ENCODE measurements at places on chromosomes 2 and 18. TPM values are rescaled to one million over a fixed set of nuclear protein-coding genes. Genes with fewer than 3 reads are reported as not detected.

- H3K27me3 ChIP-seq = peaks cover 17% of the 10 kb centered on the region
- no peaks in the 10 kb centered on the region for H3K36me3 ChIP-seq
- H3K27ac ChIP-seq = no peak overlapping the region
- peaks cover 5% of the 10 kb centered on the region for H3K4me1 ChIP-seq
- no peak for DNase-seq
- H3K4me3 ChIP-seq = peak overlapping the region; percentile 11
These were observed 57.8 kb upstream of the TXNDC2 start for GRCh38 chr18:9827793-9828505.

- peaks cover 13% of the 10 kb centered on the region for H3K4me1 ChIP-seq
- H3K27ac ChIP-seq = no peak within 1 kb of the TSS
- peak within 1 kb of the TSS; percentile 68 for H3K4me3 ChIP-seq
- no peak for DNase-seq
- no peaks in the 10 kb centered on the region for H3K36me3 ChIP-seq
These were observed at the start of gene SPTBN1 for GRCh38 chr2:54455563-54456361. SPTBN1 (plus strand) TSS chr2:54456327; CDS start chr2:54526419, 70,092 bp downstream.

- peaks cover 68% of the 10 kb centered on the region for H3K27me3 ChIP-seq
- H3K36me3 ChIP-seq = peaks cover 6% of the 10 kb centered on the region
- no peak overlapping the region for H3K4me3 ChIP-seq
- no peak overlapping the region for H3K27ac ChIP-seq
These were observed 1.2 kb downstream of the ALK start for GRCh38 chr2:29920130-29920577.

DNA sequence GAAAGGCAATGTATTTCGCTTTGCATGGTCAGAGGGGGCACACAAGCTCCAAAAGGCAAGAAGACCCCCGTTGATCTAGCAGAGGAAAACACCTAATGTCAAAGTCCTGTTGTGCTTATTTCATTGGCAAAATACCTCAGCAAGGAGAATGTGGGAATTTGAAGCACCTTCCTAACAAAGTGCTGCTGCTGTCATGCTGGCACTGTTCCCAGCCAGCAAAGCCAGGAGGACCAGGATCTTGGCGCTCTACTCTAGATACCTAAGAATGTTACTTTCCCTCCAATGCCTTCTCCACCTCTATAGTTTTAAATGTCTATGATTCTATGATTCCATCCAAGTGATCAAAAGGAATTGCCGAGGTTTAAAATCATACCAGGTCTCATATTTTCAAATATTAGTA is 867.9 kb upstream of the POU3F3 start:
- peaks cover 4% of the 10 kb centered on the region for H3K36me3 ChIP-seq
- DNase-seq = no peak
- H3K27me3 ChIP-seq = no peaks in the 10 kb centered on the region
- H3K4me3 ChIP-seq = no peak overlapping the region
- H3K4me1 ChIP-seq = no peaks in the 10 kb centered on the region
- H3K27ac ChIP-seq = no peak overlapping the region

DNA sequence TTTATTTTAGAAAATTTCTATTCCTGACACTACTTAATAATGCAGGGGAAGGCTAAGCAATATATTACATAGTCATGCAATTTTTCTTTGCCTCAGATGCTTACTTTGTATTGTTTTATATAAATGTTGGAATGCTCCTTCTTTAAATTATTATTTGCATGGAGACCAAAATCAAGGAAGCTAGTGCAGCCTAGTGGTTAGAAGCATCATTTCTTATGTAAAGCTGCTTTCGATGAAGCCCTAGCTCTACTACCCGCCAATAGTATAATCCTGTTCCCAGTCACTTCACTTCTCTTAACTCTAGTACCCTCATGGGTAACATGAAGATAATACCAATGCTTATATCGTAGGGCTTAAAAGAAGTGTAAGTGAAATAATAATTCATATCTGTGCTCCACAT is 198.9 kb downstream of the LRATD1 start:
- H3K4me1 ChIP-seq = no peaks in the 10 kb centered on the region
- DNase-seq = no peak
- H3K27me3 ChIP-seq = no peaks in the 10 kb centered on the region

- peaks cover 5% of the 10 kb centered on the region for H3K36me3 ChIP-seq
- peaks cover 46% of the 10 kb centered on the region for H3K27me3 ChIP-seq
- H3K4me3 ChIP-seq = no peak overlapping the region
- peaks cover 4% of the 10 kb centered on the region for H3K4me1 ChIP-seq
- DNase-seq = no peak
These were observed 1.0 kb upstream of the LDLRAD4 start for GRCh38 chr18:13217466-13217961.

DNA sequence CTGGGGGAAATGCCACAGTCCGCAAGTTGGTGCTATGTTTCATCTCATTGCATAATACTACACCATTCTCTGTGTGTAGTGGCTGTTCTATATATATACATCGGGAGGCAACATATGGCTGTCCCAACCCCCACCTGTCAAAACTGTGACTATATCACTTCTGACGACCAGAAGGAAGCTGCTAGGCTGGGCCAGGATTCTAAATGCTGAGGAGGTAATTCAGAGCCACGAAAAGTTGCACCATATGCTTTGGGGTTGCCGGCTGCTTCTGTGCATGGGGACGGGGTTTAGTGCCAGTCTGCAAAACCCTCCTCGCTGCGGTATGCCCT is 117.3 kb downstream of the MSH2 start:
- H3K4me1 ChIP-seq = peaks cover 36% of the 10 kb centered on the region
- no peak for DNase-seq
- no peaks in the 10 kb centered on the region for H3K36me3 ChIP-seq

DNA sequence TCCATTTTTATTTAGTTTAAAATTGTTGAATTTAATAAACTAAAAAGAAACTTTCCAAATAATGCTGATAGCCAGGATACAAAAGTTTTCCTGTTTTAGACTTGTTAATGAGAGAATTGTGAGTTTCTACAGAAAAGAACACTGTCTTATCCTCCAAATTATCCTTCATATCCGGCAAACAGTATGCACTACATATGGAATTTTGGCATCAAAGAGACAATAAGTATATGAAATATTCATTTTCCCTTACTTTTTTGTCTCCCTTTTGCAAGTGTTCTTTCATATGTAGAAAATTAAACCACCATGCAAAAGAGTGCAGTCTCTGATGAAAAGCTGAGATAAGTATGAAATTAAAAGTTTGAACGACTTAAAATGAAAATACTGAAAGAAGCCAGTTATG is 159.4 kb downstream of the UBE2E3 start:
- H3K27me3 ChIP-seq = no peaks in the 10 kb centered on the region
- DNase-seq = no peak
- H3K4me3 ChIP-seq = peak overlapping the region; percentile 79
- no peak overlapping the region for H3K27ac ChIP-seq
- H3K4me1 ChIP-seq = peaks cover 61% of the 10 kb centered on the region

Gene COLEC12
- total RNA-seq = not detected

DNA sequence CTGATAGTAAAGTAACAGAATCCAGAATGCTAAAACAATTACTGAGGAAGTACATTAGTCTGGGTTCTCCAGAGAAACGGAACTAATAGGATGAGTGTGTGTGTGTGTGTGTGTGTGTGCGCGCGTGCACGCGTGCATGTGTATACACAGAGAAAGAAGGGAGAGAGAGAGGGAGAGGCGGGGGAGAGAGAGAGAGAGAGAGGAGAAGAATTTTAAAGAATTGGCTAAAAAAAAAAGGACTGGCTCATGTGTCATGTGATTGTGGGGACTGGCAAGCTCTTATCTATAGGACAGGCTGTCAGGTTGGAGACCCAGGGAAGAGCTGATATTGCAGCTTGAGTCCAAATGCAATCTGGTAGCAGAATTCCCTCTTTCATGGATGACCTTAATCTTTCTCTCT is 976.2 kb upstream of the CDH2 start:
- H3K36me3 ChIP-seq = peaks cover 5% of the 10 kb centered on the region
- no peak for DNase-seq
- H3K4me1 ChIP-seq = peaks cover 2% of the 10 kb centered on the region
- no peak overlapping the region for H3K27ac ChIP-seq
- no peaks in the 10 kb centered on the region for H3K27me3 ChIP-seq
- no peak overlapping the region for H3K4me3 ChIP-seq

DNA sequence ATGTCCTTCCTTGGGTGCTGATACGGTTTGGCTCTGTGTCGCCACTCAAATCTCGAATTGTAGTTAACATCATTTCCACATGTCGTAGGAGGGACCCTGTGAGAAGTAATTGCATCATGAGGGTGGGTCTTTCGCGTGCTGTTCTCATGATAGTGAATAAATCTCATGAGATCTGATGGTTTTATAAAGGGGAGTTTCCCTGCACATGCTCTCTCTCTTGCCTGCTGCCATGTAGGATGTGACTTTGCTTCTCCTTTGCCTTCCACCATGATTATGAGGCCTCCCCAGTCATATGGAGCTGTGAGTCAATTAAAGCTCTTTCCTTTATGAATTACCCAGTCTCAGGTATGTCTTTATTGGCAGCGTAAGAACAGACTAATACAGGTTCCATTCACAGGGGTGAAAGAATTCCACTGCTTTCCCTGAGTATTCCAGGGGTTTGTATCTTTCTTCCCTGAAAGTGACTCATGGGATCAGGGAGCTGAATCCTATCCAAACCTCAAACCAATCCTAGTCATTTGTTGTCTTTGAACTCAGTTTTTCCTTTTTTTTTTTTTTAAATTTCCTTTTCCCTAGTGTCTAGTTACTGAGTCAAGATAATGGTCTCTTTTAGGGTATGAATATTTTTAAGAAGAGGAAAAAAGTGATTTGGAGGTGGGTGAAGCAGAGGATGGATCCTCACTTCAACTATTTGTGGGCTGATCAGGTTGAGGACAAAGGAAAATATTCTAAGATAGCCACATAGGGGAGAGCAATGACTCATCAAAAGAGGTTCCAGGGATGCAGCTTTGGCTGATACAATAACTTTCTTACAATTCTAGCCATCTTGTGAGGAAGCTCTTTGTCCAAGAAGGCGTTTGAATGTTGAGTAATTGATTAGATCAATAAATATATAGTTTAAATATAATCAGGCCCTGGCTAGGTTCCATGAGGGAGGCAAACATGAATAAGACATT is 19.5 kb upstream of the KCNE4 start:
- H3K27ac ChIP-seq = no peak overlapping the region
- no peak for DNase-seq
- no peak overlapping the region for H3K4me3 ChIP-seq
- H3K27me3 ChIP-seq = no peaks in the 10 kb centered on the region

DNA sequence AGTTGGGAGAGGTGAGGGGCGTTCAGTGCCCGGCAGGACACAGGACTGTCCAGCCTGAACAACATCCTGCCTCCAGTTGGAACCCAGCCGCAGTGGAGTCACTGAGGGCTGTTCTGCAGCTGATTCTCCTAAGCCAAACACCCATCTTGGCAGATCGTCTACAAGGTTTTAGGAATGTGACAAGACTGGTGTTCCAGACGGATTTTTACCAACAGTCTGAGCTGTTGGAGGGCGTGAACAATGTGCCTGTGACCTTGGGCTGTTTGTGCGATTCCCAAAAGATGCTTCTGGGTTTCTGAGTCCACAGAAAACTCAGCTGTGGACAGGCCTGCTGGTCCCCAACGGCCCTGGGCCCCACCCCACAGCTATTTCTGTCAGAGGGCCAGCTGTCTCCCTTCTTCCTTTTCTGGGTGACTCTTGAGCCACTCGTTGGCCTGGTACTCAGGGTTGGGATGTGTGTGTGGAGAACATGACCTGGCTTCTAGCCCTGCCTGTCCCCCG is 5.7 kb downstream of the LRRFIP1 start:
- H3K36me3 ChIP-seq = peaks cover 6% of the 10 kb centered on the region
- H3K27ac ChIP-seq = no peak overlapping the region
- DNase-seq = no peak

Gene DSG1
- not detected for total RNA-seq

DNA sequence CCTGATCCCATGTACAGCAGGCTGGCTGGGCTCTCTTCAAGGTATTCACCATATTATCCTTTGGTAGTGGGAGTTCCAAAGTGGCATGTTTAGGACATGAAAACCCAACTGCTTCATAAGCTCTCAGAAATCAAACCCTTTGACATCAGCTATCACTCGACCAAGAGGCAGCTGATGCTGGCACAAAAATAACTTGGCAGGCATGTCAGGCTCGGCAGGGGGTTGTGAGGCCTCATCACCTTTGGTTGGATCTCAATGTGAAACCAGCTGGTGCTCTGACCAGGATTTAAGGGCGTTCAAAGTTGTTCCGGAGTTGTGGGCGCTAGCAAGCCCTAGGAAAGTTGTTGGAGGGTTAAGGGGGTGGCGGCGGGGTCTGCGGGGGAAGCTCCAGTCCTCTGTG is 171.9 kb downstream of the FHOD3 start:
- H3K4me1 ChIP-seq = no peaks in the 10 kb centered on the region
- no peak overlapping the region for H3K4me3 ChIP-seq
- no peaks in the 10 kb centered on the region for H3K36me3 ChIP-seq
- no peak overlapping the region for H3K27ac ChIP-seq
- H3K27me3 ChIP-seq = peaks cover 3% of the 10 kb centered on the region
- DNase-seq = no peak

GRCh38 chr2:232688201-232688600 is 8.9 kb upstream of the GIGYF2 start:
- no peaks in the 10 kb centered on the region for H3K27me3 ChIP-seq
- no peak overlapping the region for H3K27ac ChIP-seq
- no peaks in the 10 kb centered on the region for H3K4me1 ChIP-seq

- H3K27me3 ChIP-seq = no peaks in the 10 kb centered on the region
- H3K4me3 ChIP-seq = no peak overlapping the region
- H3K4me1 ChIP-seq = no peaks in the 10 kb centered on the region
- H3K27ac ChIP-seq = no peak overlapping the region
- DNase-seq = no peak
These were observed 79.4 kb downstream of the KCTD1 start for GRCh38 chr18:26468931-26469340.

DNA sequence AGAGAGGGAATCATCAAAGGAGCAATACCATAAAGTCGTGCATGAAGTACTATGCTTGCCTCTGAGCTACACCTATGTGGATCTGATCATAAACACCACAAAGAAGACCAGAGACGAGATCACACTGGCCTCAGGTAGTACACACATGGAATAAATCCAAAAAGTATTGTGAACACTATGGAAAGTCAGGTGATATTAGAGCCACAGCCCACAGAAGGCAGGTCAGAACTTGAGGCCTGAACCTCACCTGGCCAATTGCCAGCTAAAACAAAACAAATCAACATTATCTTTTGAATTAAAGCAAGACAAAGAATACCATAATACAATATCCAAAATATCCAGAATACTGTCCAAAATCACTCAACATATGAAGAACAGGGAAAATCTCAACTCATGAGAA is 371.1 kb downstream of the NCKAP5 start:
- no peaks in the 10 kb centered on the region for H3K36me3 ChIP-seq
- no peak for DNase-seq
- no peak overlapping the region for H3K27ac ChIP-seq
- no peaks in the 10 kb centered on the region for H3K4me1 ChIP-seq

Gene ACVR1C
- total RNA-seq = 1.8 TPM

- no peaks in the 10 kb centered on the region for H3K27me3 ChIP-seq
- no peak overlapping the region for H3K4me3 ChIP-seq
- no peaks in the 10 kb centered on the region for H3K4me1 ChIP-seq
These were observed 125.2 kb upstream of the PIK3C3 start for GRCh38 chr18:41829647-41830516.

Gene LRRC30
- not detected for total RNA-seq

GRCh38 chr2:180125245-180125962 is 118.3 kb upstream of the CWC22 start:
- no peak overlapping the region for H3K27ac ChIP-seq
- no peaks in the 10 kb centered on the region for H3K4me1 ChIP-seq
- H3K36me3 ChIP-seq = no peaks in the 10 kb centered on the region
- no peak for DNase-seq

Gene GPR45
- not detected for total RNA-seq

GRCh38 chr18:52254367-52254766 is 85.6 kb upstream of the DCC start:
- no peak for DNase-seq
- no peak overlapping the region for H3K4me3 ChIP-seq
- H3K36me3 ChIP-seq = no peaks in the 10 kb centered on the region

GRCh38 chr18:60018618-60019462 is 119.0 kb downstream of the PMAIP1 start:
- DNase-seq = no peak
- no peaks in the 10 kb centered on the region for H3K4me1 ChIP-seq
- no peak overlapping the region for H3K27ac ChIP-seq
- no peaks in the 10 kb centered on the region for H3K36me3 ChIP-seq
- peaks cover 19% of the 10 kb centered on the region for H3K27me3 ChIP-seq

Gene PPP4R1
- 53.9 TPM for total RNA-seq

Measured in natural killer cell treated with Interleukin-12 subunit alpha and Interleukin-12 subunit beta and Interleukin-15 and Interleukin-18, amount 100 ng/mL, for 72 hours (primary cell).